ENCODE measurements at places on chromosomes 5 and 9.

DNA sequence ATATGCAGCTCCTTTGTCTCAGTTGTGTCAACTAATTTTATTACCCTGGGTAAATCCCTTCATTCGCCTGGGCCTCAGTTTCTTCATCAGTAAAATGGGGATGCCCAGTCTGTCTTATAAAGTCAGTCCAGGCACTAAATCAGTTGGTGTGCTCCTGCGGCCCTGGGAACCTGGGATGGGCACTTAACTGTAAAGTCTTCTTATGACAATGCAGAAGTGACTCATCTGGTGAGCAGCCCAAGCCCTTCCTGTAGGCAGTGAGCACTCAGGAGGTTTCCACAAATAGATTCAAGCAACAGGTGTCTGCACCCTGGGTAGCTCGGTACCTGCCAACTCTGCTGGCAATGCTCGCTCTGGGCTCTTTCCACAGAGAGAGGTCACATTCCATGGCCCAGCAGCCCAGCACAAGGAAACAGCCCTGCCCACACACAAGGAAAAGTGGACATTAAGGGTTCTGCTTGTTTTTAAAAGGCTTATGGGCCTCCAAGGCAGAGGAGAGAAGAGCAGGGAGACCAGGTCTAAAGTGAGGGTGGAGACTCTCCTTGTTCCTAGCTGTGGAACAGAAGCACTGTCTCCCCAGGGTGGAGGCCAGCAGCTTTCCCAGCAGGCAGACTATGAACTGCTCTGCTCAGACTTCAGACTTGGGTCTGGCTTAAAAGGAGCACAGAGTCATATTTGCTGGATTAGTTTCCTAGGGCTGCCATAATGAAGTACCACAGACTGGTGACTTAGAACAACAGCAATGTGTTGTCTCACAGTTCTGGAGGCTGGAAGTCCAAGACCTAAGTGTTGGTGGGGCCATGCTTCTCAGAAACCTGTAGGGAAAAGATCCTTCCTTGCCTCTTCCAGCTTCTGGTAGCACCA, 89.7 kb upstream of the ADRA1B start:
- peak; percentile 96 for DNase-seq

DNA sequence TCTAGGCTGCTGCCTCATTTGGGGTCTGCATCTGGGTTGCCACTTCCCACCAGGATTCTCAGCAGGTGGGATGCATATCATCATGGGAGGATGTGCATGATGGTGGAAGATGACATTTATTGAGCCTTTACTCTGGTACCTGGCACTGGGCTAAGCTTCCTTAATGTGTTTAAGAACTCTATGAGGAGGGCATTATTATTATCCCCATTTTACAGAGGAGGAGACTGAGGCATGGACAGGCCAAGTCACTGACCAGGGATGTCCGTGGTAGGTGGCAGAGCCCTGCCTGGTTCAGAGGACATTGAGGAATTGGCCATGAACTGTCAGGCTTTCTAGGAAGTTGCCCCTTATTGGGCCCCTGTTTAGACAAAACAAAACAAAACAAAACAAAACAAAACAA, 31.1 kb upstream of the TIFAB start:
- DNase-seq, result no peak

DNA sequence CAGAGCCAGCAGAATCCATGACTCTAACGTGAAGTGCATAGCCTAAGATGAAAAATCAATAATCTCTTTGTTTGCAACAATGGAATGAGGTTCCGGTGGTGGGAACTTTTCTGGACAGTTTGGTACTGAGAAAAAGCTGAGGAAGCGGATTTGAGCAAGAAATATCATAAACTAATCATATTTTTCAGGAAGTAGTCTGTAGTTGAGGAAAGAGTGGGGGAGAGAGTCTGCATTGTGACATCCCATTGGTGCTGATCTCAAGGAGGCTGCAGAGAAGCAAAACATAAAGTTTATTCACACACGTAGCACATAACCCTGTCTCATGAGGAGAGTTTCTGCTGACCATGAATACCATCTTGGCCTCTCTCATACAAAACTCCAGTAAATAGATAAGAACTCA, 15.8 kb upstream of the FCHO2 start:
- DNase-seq, result no peak

DNA sequence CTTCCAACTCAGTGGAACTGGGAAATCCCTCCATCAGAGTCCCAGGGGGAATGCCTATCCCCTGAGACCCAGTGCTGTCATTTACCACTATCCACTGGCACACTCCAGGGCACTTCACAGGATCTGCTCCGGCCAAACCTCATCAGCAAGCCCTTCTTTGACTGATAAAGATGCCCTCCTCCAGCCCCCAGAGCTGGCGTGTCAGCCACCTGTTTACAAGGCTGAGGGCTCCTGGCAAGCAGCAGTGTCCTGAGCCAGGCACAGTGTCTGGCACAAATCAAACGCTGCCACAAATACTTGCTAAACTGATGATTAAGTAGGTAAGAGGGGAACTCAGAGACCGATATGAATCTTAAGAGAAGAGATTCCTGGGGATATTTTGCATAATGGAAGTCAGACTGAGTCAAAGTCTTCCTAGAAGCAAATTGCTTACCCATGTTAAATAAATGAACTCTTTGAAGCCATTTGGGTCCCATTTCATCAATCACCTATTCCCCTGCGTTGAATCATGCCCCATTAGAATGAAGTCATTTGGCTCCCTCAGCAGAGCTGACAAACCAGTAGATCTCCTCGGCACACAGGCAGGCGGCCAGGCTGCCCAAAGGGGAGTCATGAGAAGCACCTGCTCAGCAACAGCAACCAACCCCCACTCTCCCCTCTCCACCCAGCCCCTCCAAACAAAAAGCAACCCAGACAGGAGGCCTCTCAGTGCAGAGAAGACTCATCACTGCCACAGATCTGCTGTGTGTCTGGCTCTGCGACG, 97.4 kb downstream of the CDK5RAP2 start:
- DNase-seq, result no peak

GRCh38 chr9:110928599-110928998, 109.7 kb downstream of the LPAR1 start:
- DNase-seq, result no peak

DNA sequence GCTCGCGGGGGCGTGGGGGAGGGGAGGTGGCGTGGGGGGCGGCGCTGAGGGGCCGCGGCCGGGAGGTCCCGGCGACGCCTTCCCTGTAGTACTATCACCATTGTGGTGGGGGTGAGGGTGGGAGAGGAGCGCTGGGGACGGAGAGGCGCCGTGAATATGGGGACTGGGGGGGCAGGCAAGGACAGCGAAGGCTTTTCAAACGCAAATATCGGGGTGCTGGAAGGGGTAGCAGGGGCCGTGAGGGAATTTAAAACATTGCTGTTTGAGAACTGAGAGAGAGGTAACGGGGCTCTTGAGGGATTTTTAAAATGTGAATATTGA, 427 bp downstream of the RBM27 start:
- DNase-seq, result no peak

GRCh38 chr9:91896513-91897121, 53.4 kb downstream of the ROR2 start:
- no peak for DNase-seq

DNA sequence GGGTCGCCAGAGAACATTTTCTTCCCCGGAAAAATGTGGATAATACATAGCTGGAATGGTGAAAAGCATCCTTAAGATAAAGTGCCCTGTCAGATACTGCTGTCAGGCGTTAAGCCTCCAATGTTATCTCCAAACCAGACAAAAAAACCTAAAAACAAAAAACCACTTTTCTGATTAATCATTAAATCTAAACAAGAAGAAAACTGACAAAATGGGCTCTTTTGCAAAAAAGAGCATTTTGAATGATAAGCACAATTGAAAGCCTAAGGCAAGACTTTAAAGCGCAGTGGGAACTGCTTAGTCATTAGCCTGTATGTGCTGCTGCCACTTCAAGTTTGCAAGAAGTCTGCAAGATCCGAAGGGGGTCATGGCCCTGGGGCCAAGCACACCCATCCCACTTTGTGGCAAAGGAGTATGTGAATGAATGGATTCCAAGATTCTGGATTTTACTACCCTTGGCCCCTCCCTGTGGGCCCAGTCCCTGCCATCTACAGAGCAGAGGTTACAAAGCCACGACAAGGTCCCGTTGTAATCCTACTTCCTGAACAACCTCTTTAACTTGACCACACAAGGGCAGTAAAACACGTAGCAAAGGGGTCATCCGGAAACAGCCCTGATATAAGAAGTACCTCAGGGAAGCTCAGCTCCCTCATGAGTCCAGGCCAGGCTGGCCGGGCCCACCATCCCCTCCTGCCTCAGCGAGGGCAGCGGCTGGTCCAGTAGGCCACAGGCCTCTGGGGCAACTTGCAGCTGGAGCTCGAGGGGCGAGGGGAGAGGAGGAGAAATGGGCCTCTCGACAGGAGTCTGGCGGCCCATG, 29.7 kb downstream of the SHB start:
- peak; percentile 63 for DNase-seq

DNA sequence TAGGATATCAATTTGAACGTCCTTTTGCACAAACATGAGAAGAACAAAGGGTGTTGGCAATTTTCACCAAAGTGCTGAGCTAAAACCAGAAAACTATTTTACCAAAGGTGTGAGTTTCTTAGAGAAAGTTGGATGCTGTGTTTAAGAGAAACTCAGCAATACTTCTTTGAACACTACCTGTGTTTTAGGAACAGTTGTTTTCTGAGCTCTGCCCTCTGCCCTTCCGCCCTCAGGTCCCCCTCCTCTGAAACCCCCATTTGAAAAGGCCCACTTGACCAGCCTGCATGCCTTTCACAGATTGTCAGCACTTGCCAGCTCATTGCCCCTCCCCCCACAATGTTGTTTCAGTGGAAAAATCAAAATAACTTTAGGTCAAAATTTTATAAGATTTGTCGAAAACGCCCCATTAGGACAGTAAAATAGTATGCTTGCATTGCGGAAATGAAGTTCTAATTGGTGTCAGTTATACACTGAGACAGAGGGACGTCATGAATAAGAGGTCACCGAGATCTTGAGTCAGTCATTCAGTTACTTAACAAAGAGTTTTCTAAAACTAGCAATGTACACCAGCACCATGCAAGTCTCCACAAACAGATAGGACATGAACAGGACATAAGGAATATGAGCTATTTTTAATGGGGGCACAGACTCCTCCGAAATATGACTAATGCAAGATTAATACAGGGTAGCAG, 61.9 kb upstream of the IL7R start:
- no peak for DNase-seq

DNA sequence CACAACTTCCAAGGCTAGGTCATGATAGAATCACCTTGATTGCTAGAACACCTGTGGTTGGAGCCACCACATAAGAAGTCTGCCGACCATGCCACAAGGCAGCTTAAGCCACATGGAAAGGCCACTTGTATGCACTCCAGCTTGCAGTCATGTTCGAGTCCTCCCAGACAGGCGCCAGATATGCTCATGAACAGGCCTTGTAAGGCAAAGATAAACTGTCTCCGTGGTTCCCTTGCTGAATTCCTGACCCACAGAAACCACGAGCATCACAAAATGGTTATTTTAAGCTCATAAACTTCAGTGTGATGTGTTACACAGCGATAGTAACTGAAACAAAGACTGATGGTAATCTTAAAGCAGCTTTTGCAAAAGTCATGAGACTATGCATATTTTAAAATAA, 188.4 kb upstream of the DAPK1 start:
- DNase-seq, result peak; percentile 42

GRCh38 chr9:126844085-126844484, 16.4 kb upstream of the ZBTB34 start:
- peak; percentile 93 for DNase-seq

DNA sequence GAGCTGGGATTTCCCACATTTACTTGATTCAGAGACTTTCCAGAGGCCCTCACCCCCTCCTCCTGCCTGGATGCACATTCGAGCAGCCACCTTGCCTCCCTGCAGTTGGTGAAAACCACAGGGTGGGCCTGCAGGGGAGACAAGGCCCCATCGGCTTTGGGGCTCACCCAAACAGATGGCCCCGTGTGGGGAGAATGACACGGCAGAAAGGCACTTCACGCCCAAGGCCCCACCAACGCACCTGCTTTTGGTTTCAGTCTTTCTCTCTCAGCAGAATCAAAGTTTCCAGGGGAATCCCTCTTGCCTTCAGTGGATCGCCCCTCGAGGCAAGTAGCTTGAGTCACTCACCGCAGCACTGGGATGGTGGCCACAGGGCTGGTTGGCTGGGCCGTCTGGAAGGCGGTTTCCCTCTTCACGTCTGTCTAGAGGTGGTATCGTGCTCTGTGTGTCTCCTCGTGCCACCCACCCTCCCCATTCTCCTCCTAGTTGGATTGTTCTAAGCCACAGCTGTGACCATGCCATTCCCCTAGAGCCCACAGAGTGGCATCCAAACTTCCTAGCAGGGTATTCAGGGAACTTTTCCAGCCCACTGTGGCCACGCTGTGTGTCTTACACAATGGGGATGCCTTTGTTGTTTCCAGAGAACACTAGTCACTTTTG, 31.8 kb downstream of the SEC61B start:
- peak; percentile 51 for DNase-seq

DNA sequence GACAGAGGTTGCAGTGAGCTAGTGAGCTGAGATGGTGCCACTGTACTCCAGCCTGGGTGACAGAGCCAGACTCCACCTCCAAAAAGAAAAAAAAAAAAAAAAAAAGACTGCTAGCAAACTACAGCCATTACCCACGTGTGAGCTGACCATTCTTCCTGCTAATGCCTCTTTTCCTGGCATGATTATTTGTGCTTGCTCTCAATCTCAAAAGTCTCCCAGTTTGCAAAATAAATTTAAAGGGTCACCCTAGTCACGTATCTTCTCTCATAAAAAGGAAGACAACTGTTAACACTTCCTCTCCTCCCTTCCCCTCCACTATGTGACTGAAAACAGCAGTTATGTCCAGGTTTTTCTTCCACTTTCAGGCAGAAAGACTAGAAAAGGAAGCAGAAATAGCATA, 37.2 kb downstream of the TRIM36 start:
- no peak for DNase-seq

GRCh38 chr5:100898504-100899346, 4.4 kb downstream of the ST8SIA4 start:
- DNase-seq, result peak; percentile 84

- no peak for DNase-seq
Measured at GRCh38 chr5:92041206-92041605, 658.1 kb upstream of the ARRDC3 start.

GRCh38 chr5:36073595-36074216, 7.0 kb upstream of the UGT3A2 start:
- DNase-seq, result peak; percentile 7

- DNase-seq, result no peak
Measured at GRCh38 chr5:139869042-139869790, 73.6 kb downstream of the PSD2 start.

GRCh38 chr5:137621861-137622823, 113.7 kb downstream of the KLHL3 start:
- peak; percentile 72 for DNase-seq

GRCh38 chr5:14574096-14574495, 7.5 kb upstream of the OTULINL start:
- DNase-seq, result no peak

DNA sequence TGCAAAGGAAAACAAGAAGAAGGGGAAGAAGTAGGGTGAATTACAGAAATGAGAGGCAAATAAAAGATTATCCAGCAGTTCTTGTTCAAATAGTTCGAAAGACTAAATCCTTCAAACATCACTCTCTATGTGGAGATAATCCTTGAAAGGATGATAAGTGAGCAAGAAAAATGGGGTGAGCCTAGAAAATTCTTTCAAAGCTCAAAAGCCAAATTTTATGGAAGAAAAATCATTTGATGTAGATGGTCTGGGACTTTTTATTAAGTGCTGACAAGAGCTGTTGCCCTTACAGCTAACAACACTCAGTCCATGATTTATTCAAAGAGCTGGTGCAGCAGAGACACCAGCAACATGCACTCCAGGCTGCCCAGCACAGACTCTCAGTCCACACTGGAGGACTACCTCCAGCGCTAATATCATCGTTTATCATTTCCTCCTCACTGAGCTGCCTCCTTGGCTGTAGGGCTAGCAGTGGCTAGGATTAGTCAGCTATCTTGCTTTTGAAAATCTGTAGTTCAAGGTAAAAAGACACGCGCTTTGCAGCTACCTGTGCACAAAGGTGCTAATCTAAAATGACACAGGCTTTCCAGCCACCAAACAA, 264.8 kb upstream of the KIF2A start:
- no peak for DNase-seq
